ENCODE measurements at places on chromosomes 3 and 15.

DNA sequence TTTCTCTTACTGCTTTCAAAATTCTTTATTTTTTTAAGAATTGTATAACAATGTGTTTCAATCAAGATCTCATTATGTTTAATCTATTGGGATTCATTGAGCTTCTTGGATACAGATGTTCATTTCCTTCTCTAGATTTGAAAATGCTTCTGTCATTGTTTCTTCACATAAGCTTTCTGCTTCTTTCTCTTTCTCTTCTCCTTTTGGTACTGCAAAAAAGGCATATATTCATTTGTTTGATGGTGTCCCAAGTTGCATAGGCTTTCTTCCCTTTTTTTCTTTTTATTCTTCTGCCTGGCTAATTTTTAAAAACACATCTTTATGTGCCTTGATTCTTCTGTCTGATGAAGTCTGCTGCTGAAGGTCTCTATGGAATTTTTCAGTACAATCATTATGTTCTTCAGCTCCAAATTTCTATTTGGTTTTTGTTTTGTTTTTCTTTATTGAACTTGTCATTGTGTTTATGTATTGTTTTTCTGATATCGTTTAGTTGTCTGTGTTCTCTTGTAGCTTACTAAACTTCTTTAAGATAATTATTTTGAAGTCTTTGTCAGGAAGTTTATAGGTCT is 88.9 kb downstream of the DTWD1 start:
- no peaks in the 10 kb centered on the region for H3K27me3 ChIP-seq
- no peaks in the 10 kb centered on the region for H3K4me1 ChIP-seq
- H3K4me3 ChIP-seq, result no peak overlapping the region

- H3K27me3 ChIP-seq, result no peaks in the 10 kb centered on the region
- no peaks in the 10 kb centered on the region for H3K36me3 ChIP-seq
- H3K27ac ChIP-seq, result no peak overlapping the region
- H3K4me3 ChIP-seq, result no peak overlapping the region
- no peak for DNase-seq
Measured at GRCh38 chr3:5798809-5799208, 611.3 kb downstream of the EDEM1 start.

GRCh38 chr3:193780810-193781478 is 187.9 kb downstream of the OPA1 start:
- peaks cover 7% of the 10 kb centered on the region for H3K27me3 ChIP-seq
- H3K4me3 ChIP-seq, result no peak overlapping the region
- H3K27ac ChIP-seq, result no peak overlapping the region
- no peak for DNase-seq
- no peaks in the 10 kb centered on the region for H3K36me3 ChIP-seq

DNA sequence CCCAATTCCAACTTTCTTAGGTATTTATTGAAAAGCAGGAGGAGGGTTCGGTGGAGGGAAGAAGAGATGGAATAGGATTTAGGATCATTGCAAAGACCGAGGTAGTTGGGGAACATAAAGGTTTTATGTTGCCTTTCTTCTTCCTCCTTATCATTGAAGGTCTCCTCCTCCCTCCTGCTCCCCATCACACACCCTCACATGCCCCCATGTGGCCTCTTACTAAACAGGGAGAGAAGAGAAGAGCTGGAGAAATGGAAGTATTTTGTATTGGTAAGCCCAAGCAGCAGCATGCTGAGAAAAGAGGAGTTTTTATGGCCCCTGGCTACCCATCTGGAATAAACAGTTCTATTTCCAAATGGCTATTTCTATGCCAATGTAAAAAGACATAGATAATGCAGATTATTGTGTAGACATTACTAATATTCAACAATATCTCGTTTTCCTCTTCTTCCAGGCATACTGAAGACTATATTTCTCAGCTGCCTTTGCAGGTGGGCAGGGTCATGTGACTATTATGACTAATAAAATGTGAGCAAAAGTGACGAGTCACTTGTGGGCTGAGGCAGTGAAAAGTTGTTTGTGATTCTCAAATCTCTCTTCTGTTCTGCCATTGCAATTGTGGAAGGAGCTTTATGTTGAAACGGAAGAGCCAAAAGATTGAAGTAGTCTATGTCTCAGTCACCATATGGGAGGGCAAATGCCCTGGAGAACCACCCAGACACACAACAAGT is 5.2 kb upstream of the GPR176 start:
- H3K4me1 ChIP-seq, result peaks cover 9% of the 10 kb centered on the region
- no peak overlapping the region for H3K27ac ChIP-seq
- H3K36me3 ChIP-seq, result no peaks in the 10 kb centered on the region
- no peak for DNase-seq
- H3K4me3 ChIP-seq, result no peak overlapping the region
- peaks cover 2% of the 10 kb centered on the region for H3K27me3 ChIP-seq

- H3K27me3 ChIP-seq, result no peaks in the 10 kb centered on the region
- no peak overlapping the region for H3K4me3 ChIP-seq
- no peaks in the 10 kb centered on the region for H3K36me3 ChIP-seq
- H3K27ac ChIP-seq, result no peak overlapping the region
- no peaks in the 10 kb centered on the region for H3K4me1 ChIP-seq
Measured at GRCh38 chr3:106447723-106448301, 579.0 kb upstream of the CBLB start.

Data from effector memory CD4-positive, alpha-beta T cell (primary cell).